ENCODE measurements at places on chromosomes 3 and 15. TPM values are rescaled to one million over a fixed set of nuclear protein-coding genes. Genes with fewer than 3 reads are reported as not detected.

TMOD2 gene
- 19.9 TPM for total RNA-seq

XCR1 gene
- total RNA-seq: not detected

MRPS11 gene
- 32.0 TPM for total RNA-seq

TGM4 gene
- not detected for total RNA-seq

B4GALT4 gene
- 13.2 TPM for total RNA-seq

AADACL2 gene
- not detected for total RNA-seq

- H3K36me3 ChIP-seq: no peaks in the 10 kb centered on the region
- no peak for DNase-seq
- H3K27ac ChIP-seq: no peak overlapping the region
- H3K4me1 ChIP-seq: peaks cover 21% of the 10 kb centered on the region
- peak overlapping the region; percentile 57 for H3K4me3 ChIP-seq
Observed at GRCh38 chr15:88255484-88256278, 858 bp downstream of the NTRK3 start.

- H3K27me3 ChIP-seq: peaks cover 2% of the 10 kb centered on the region
- H3K4me3 ChIP-seq: no peak overlapping the region
- no peak overlapping the region for H3K27ac ChIP-seq
- DNase-seq: no peak
- peaks cover 2% of the 10 kb centered on the region for H3K4me1 ChIP-seq
Observed at GRCh38 chr3:46191730-46192129, 16.4 kb downstream of the CCR1 start.

- no peak overlapping the region for H3K4me3 ChIP-seq
- no peaks in the 10 kb centered on the region for H3K36me3 ChIP-seq
- no peak overlapping the region for H3K27ac ChIP-seq
- DNase-seq: no peak
- H3K4me1 ChIP-seq: no peaks in the 10 kb centered on the region
Observed at GRCh38 chr3:7536921-7537320, 676.0 kb downstream of the GRM7 start.

- H3K27me3 ChIP-seq: peaks cover 7% of the 10 kb centered on the region
- peak; percentile 26 for DNase-seq
- H3K4me1 ChIP-seq: no peaks in the 10 kb centered on the region
- no peak overlapping the region for H3K27ac ChIP-seq
- H3K4me3 ChIP-seq: no peak overlapping the region
Observed at GRCh38 chr3:34683851-34684250, 885.4 kb downstream of the PDCD6IP start.

GRCh38 chr15:39367596-39367995 is 213.3 kb upstream of the THBS1 start:
- DNase-seq: no peak
- no peaks in the 10 kb centered on the region for H3K36me3 ChIP-seq
- no peak overlapping the region for H3K4me3 ChIP-seq
- no peak overlapping the region for H3K27ac ChIP-seq
- no peaks in the 10 kb centered on the region for H3K4me1 ChIP-seq
- H3K27me3 ChIP-seq: no peaks in the 10 kb centered on the region

DNA sequence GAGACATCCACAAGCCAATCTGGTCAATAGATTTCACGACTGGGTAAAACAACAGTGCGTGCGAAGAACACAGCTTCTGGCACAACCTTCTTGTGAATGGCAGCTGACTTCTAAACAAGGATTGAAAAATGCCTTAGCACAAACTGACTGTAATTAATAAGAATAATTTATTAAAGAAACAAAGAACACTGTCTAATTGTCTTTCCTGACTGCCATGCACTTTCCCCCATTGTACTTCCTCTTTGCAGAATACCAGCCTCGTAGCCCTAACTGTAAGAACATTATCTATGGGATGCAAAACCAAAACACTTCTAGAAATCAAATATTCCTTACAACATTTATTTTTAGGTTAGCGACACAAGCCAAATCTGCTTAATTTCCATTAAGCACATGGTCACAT is 6.5 kb downstream of the FOXP1 start:
- no peak overlapping the region for H3K4me3 ChIP-seq
- no peaks in the 10 kb centered on the region for H3K27me3 ChIP-seq
- peaks cover 36% of the 10 kb centered on the region for H3K4me1 ChIP-seq
- H3K27ac ChIP-seq: no peak overlapping the region
- no peak for DNase-seq

DNA sequence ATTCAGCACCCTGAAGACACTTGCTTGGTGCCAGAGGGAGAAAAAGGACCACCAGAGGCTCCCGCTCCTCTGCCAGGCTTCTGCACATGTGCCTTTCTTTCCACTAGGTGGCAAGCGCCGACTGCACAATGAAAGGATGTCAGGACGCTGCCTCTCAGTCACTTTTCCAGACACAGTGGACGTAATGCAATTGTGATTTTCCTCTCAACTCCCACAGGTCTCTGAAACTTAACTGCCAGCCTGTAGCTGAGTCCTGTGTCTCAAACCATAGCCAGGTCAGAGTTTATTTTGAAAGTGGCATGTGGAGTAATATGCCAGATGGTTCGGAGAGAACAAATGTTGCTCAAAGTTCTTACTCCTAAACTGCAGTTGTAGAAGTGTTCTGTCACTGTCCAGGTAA is 162.9 kb downstream of the ITPR1 start:
- DNase-seq: no peak
- H3K4me3 ChIP-seq: no peak overlapping the region
- no peaks in the 10 kb centered on the region for H3K27me3 ChIP-seq
- H3K27ac ChIP-seq: no peak overlapping the region
- H3K36me3 ChIP-seq: peaks cover 83% of the 10 kb centered on the region

DNA sequence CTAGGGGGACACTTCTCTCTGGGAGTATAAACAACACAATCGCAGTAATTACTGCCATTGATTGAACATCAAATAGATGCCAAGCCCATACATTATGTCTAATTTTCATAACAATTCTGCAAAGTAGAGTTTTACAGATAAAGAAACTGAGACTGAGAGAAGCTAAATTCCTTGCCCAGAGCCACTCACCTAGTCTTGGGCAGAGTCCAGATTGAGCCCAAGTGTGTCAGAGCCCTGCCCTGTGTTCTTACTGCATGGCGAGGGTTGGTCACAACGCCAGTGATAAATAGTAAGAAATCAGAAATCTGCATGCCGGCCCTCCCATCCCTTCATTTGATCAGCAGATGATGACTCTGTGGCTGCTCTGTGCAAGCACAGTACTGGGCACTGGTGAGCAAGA is 106.3 kb downstream of the C3orf70 start:
- H3K4me3 ChIP-seq: no peak overlapping the region
- H3K27ac ChIP-seq: peak overlapping the region; percentile 23
- no peaks in the 10 kb centered on the region for H3K27me3 ChIP-seq
- H3K36me3 ChIP-seq: peaks cover 88% of the 10 kb centered on the region
- H3K4me1 ChIP-seq: no peaks in the 10 kb centered on the region

DNA sequence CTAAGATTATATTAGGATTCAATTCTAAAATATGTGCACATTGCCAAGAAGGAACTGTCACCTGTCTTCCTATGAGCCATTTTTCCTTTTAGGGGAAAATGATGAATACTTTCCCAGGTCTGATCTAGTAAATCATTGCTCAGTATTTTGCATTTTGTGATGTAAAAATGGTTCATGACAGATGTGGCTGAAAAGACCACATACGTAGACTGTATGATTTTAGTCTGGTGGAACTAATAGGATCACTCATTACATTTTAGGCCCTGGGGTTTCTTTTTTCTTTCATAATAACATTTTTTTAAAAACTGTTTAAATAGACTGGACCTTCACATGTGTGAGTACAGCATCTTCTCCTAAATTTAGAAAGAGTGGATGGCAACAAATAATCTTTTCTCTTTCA is 201.7 kb upstream of the MLF1 start:
- H3K4me1 ChIP-seq: no peaks in the 10 kb centered on the region
- no peak overlapping the region for H3K27ac ChIP-seq
- H3K27me3 ChIP-seq: no peaks in the 10 kb centered on the region
- H3K36me3 ChIP-seq: peaks cover 23% of the 10 kb centered on the region

- no peaks in the 10 kb centered on the region for H3K36me3 ChIP-seq
- no peak for DNase-seq
- no peak overlapping the region for H3K4me3 ChIP-seq
- H3K4me1 ChIP-seq: no peaks in the 10 kb centered on the region
Observed at GRCh38 chr3:61464518-61465140, 96.7 kb upstream of the PTPRG start.

- no peak overlapping the region for H3K27ac ChIP-seq
- no peaks in the 10 kb centered on the region for H3K36me3 ChIP-seq
- no peak overlapping the region for H3K4me3 ChIP-seq
Observed at GRCh38 chr3:156449710-156450574, 105.0 kb downstream of the SSR3 start.

DNA sequence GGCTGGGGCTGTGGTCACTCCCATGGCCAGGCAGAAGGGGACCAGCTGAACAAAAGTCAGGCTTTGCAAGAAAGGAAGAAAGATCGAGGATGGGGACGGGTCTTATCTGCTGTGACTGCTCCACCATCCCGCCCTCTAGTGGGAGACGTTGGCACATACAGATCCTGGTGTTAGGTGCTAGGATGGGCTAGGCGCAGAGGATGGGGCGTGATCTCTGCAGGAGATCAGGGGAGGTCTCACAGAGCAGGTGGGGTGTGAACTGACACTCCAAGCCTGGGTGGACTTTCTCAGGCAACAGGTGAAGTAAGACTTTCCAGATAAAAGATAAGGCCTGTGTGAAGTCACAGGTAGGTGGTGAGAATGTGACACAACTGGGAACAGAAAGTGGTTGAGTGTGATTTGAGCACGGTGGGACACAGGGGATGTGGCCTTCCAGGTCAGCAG is 141.9 kb upstream of the SMAD3 start:
- H3K27ac ChIP-seq: no peak overlapping the region
- H3K4me1 ChIP-seq: peaks cover 9% of the 10 kb centered on the region
- peaks cover 7% of the 10 kb centered on the region for H3K27me3 ChIP-seq
- DNase-seq: peak; percentile 4
- no peak overlapping the region for H3K4me3 ChIP-seq

Measured in naive thymus-derived CD8-positive, alpha-beta T cell (primary cell).